GM12891 (cell line): ENCODE measurements at places on chromosomes 11 and 22.
A peak's percentile ranks its signal among the peaks of the same experiment; 100 is the strongest.

DNA sequence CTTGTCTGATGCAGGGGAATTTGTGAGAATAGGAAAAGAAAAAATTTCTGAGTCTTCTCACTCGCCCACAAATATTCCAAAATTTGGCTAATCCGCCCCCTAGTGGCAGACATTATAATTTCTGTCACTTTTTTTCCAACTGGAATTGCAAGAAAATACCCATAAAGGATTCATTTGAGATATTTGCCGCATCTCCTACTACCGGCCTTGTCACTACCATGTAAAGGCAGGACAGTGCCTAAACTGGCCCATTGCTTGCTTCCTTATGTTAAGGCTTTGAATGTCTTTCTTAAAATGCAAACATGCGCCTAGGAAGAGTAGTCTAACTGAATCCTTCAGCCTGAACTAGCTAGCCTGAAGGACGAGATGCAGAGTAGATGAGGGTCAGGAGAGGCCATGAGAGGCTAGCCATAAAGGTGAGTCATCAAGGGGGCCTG lies 9.3 kb upstream of the CEP295 start:
- no peak for DNase-seq

DNA sequence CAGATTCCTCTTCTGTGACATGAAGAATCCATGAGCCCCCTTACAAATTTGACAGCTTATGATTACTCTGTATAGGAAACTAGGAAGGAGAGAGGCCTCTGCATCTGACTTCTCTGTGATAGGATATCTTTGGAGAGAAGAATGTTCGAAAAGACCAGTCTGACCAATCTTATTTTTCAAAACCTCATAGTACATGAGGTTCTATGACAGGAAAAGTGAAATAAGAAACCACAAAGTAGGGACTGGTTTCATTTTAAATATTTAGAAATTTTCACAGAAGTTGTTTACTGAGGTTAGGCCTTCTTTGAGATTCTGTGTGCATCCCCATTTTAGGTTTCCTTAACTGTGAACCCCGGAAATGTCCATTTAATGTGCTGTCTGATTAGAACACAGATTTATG lies 2.1 kb upstream of the OR4X1 start:
- DNase-seq: no peak

DNA sequence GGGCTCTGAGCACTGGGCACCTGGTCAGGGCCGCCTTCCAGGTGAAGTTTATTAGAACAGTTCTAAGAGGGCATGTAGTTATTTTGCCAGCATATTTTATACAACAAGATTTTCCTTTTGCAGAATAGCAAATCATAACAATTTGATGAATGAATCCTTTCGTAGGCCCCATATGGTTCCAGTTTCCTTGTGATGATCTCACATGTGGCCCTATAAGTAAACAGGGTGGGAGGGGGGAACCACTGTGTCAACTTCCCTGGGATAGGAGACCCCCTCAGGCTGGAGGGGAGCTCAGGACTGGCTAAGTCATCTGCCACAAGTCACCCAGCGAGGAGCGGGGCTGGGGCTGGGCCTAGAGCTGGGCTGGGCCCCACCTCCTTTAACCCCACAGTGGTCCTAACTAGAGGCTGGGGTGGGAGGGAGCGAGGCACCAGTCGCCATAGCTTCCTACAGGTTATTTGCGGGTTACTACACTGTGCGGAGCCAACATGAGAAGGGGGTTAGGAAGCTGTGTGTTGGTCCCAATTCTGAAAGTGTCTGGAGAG lies 4.2 kb downstream of the FBLN1 start:
- no peak for DNase-seq

- no peak for DNase-seq
Observed at GRCh38 chr22:38228326-38228872, 26.6 kb downstream of the MAFF start.

GRCh38 chr11:10394229-10395101 lies 60.6 kb upstream of the AMPD3 start:
- DNase-seq: no peak

GRCh38 chr11:12094872-12095800 lies 15.3 kb upstream of the MICAL2 start:
- DNase-seq: no peak

- DNase-seq: no peak
Observed at GRCh38 chr11:126339073-126339862, 16.2 kb upstream of the ST3GAL4 start.

DNA sequence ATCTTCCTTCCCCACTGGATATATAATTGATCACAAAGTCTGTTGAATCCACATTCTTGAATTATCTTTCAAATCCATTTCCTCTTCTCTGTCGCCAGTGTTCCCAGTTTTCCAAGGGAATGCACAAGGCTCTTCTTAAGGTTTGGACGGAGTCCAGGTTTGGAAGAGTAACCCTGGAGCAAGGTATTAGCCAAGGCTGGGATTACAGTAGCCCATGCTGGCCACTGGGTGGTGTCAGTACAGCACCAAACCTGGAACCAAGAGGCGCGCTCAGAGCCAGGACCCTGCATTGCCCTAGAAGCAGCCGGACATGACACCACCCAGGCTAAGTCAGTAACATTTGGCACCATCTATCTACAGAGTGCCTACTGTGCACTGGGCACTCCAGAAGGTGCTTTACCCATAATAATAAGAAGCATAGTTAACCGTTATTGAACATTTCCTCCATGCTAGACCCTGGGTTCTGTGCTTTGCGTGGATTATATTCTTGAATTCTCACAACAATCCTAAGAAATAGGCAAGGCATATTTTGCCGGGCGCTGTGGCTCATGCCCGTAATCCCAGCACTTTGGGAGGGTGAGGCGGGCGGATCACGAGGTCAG lies 48.0 kb upstream of the CLPB start:
- DNase-seq: peak; percentile 44

DNA sequence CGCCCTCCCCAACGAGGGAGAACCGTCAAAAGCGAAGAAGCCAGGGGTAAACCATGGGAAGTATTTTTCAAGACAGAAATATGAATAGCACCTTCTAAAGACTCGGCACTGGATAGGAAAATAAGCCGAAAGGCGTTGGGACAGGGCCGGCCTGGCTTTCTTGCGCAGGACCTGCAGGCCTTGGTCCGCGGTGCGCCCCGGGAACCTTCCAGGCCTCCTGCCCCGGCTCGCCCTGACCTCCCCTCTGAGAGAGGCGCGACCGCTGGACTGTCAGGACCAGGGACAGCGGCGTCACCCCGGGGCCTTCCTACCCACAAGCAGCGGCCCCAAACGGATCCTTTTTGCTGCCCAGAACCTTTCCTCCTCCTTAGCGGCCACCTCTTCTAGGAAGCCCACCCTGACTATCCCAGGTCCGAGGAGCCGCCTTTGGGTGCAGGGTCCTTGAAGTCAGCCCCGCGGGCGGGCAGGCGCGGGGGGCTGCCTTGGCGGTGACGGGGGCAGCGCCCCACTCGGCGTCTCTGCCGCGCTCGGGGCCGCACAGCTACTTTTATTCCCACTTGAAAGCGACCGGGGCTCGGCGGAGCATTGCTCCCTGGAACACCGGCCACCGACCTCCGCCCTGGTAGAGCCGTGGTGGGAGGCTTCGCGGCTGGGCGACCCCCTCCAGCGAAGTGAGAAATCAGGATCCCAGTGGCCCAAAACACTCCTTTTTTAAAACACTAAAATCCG lies 650 bp upstream of the MAPK11 start:
- peak; percentile 73 for DNase-seq

DNA sequence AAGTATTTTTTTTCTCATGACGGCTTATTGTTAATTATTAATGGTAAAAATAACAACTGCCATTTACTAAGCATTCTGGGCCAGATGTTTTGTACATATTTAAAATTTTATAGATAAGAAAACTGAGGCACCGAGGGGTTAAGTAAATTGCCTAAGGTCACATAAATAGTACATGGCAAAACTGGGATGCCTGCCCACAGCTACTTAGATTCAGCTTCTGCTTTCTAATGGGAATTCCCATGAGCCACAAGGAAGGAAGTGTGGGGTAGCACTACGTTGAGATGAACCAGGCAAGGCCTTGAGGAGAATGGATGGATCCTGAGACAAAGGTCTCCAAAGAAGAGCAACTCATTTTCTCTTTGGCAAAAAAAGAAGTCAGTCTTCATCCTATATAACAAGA lies 11.9 kb upstream of the PHF21A start:
- DNase-seq: no peak

DNA sequence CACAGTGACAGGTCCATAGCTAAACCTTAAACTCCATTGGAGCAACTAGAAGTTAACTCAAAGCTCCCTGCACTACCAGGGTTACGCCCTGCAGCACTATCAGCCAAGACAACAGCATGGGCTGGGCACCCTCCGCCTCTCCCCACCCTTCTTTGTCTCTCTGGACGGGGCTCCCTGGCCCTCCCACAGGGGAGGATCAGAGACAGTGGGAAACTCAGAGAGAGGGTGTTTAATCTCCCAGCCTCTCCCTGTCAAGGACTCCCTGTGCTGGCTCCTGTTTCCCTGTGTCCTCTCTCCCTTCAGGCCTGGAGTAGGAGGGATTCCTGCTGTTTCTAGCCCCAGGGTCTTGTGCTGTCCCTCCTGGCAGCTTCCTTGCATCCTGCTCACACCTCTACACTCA lies 56.9 kb upstream of the CSNK2A3 start:
- DNase-seq: no peak

DNA sequence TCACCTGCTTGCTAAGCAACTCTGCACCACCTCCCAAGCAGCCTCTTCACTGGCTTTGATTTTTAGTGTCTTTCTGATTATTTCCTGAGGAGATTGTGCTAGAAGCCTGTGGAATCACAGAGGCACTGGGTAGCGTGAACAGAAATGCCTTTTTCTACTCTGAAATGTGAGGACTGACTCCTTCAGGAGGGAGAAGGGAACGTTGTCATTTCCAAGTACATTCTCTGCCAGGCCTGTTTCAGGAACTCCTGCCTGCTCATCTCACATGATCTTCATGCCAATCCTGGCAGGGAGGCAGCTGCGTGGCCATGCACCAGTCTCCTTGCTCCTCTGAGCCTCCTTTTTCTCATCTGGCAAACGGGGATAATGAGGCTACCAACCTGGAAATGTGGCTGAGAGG lies 49.8 kb upstream of the PRDM11 start:
- no peak for DNase-seq

- DNase-seq: no peak
Observed at GRCh38 chr11:131841925-131842635, 471.7 kb downstream of the NTM start.

GRCh38 chr22:29782061-29782845 lies 15.1 kb downstream of the UQCR10 start:
- DNase-seq: no peak

GRCh38 chr11:61495801-61496601 lies 12.5 kb upstream of the LRRC10B start:
- DNase-seq: no peak

DNA sequence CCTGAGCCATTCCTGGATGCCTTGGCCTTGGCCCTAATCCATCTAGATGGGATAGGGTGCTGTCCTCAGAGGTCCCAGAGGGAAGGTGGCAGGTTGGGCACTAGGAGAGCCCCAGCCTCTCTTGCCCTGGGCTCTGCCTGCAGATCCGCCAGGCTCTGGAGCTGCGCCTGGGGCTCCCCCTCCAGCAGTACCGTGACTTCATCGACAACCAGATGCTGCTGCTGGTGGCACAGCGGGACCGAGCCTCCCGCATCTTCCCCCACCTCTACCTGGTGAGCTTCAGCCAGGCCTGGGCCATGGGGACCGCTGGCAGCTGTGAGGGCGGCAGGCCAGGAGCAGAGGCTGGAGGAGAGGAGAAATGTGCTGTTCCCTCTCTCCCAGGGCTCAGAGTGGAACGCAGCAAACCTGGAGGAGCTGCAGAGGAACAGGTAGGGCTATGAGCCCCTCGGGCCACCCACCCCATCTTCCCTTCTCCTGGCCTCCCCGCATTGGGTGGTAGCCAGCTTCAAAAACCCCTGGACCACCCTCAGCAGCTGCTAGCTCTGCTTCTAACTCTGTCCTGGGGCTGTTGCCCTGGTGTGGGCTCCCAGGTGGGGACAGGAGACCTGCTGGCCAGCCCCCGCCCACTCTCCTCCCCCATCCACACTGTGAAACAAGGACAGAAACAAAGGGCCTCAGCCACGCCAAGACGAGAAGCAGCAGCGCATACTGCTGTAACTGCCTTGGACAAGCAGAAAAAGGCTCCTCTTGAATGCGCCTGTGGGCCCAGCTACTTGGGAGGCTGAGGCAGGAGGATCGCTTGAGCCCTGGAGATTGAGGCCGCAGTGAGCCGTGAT lies 4.9 kb downstream of the SSH3 start:
- no peak for DNase-seq

DNA sequence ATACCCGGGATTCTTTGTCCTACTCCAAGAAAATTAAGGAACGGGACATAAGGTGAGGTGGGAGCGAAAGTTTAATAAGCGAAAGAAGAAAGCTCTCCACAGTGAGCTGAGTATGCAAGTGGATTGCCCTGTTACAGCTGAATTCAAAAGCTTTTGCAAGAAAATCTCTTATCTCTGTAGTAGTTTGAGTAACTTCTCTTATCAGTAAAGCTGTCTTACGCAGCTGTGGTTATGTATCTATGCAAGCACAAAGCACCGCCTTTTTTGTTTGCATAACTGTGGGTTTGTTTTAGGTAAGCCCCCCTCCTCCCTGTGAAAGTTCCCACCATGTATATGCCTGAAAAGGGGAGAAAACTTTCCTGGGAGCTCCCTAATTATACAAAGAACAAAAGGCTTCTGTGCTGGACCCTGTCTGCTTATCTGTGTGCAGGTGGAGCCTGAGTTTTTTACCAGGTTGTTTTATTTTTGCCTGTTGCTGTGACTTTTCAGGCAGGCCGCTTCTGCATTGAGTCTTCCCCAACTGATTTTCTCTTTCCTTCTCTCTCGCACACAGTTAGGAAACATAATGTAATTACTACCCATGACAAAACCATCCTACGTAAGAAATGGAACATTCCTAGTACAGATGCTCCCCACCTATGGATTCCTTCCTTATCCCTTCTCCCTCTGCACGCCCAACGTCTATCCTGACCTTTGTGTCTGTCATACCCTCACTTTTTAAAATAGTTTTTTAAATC lies 837 bp upstream of the PLAAT5 start:
- no peak for DNase-seq

DNA sequence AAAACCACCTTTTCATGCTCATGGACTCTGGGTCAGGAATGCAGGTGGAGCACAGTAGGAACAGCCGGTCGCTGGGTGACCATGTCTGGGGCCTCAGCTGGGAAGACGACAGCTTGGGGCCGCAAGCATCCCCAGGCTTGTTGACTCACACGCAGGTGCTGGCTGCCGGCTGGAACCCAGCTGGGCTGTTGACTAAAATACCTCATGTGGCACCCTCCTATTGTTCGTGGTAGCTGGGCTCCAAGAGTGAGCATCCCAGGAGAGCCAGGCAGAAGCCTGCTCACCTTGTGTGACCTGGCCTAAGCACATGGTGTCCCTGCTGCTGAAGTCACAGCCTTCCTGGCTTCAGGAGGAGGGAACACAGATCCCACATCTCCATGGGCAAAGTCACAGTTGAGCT lies 9.4 kb downstream of the DPP3 start:
- DNase-seq: no peak

DNA sequence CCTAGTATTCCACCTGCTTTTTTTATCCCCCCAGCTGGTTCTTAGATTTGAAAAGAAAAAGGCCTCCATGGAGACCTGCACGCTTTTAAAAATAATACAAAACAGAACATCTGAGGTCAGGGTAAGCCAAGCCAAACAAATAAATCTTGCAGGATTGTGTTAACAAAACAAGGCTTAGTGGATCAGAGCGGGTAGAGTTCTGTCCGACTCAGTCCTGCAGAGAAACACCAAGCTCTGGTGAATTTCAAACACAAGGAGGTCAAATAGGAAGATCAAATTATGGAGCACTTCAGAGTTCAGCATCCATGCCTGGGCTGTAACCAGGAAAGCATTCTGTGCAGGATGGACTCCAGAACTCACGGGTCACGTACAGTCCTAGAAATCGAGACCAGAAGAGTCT lies 86.9 kb downstream of the SYN3 start:
- DNase-seq: no peak

GRCh38 chr11:120305286-120305685 lies 19.8 kb upstream of the TLCD5 start:
- no peak for DNase-seq
